Activated naive CD4-positive, alpha-beta T cell treated with anti-CD3 and anti-CD28 coated beads, Interleukin-2, amount 10 ng/mL, durations not matched to agents 7 days and 5 days (primary cell): ENCODE measurements at places on chromosomes 11 and 22.

DNA sequence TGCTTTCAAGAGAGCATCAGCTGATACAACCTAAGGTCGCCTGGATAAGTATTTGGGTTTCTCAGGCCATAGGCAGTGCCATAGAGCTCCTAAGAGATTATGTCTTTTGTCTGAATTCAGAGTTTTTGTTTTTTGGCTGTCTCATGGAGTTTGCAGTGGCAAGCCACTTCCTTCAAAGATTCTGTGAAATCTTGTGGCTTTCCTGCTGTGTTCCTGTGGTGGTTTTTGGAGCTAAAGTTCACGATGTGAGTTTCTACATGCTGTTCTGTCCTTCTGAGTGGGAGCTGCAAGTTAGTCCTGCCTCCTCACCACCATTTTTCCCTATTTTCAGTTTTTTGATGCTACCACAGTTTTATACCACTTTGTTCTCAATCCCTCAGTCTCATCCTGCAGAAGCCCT, 111.4 kb downstream of the COMMD9 start:
- DNase-seq = no peak

DNA sequence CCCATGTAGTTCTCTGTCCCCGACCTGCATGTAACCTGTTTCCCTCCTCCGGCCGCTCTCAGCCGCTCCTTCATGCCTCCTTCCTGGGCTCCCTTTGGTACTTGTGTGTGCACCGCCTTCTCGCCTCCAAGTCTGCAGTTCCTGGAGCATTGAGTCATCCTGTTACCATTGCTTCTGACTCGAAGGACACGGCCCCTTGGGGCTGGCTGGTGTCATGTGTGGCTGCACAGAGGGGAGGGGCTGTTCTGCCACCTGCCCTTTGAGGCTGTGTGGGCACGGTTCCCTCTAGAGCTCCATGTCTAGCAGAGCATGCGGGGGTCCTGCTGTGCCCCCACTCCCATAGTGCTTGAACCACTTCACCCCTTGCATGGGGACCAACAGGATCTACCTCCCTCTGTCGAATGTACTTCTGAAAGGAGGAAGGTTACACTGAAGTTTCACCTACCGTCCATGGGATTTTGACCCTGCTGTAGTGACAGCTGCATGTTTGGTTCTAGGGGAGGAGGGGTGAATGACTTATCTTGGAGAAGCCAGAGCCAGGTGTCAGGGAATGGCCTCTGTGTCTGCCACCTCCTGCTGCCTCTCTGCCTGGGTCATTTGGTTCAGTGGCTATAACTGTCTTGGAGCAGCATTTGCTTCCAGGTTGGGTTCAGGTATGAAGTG, 39.6 kb downstream of the BCR start:
- peak; percentile 70 for DNase-seq

DNA sequence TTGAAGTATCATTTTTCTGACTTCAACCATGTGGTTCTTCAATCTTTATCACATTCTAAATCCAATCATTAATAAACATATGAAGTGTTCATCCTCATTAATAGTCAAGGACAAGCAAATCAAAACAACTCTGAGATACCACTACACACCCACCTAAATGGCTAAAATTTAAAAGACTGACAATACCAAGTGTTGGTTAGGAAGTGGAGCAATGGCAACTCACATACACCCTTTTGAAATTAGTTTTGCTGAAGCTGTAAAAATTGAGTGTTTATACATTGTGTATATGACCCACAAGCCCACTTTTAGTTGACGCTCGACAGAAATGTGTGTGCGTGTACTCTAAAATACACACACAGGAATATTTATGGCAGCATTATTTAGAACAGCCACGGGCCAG, 36.7 kb upstream of the LMO2 start:
- no peak for DNase-seq

DNA sequence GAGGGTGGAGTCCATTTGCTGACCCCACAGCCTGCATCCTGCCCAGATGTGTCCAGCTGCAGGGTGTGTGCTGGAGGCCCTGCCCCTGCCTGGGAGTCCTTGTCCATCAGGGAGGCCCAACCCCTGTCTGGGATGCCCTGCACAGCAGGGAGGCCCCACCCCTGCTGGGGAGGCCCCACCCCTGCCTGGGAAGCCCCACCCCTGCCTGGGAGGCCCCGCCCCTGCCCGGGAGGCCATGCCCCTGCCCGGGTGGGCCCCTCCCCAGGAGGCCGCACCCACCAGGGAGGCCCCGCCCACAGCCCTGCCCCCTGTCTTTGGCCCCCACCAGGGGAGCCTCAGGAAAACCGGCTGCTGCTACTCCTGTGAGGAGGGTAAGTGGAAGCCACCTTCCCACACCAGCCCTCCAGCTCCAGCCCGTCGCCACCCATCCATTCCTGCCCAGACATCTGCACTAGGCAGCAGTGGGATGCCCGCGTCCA, 37.2 kb downstream of the MUC5B start:
- DNase-seq = peak; percentile 44

DNA sequence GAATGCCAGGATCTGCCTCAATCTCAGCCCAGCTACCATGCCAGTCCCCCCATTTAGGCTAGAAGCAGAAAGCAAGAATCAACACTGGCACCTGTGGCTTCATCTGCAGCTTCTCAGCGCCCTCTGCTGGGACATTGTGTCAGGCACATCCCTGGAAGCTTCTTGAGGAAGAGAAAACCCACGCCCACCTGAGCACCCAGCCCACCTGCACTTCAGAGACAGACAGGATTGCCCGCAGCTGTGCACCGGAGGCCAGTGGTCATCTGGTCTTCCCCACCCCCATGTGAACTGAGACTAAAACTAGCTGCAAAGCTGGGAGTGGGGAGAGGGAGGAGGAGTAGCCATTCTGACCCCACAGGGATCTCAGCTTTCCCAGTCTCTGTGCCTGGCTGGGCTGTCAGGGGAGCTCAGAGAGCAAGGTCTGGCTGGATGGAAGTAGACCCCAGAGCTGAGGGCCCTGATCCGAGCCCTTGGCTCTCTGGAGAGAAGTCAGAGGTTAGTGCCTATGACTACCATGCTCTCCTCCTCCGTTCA, 66.8 kb downstream of the FEZ1 start:
- DNase-seq = peak; percentile 66

DNA sequence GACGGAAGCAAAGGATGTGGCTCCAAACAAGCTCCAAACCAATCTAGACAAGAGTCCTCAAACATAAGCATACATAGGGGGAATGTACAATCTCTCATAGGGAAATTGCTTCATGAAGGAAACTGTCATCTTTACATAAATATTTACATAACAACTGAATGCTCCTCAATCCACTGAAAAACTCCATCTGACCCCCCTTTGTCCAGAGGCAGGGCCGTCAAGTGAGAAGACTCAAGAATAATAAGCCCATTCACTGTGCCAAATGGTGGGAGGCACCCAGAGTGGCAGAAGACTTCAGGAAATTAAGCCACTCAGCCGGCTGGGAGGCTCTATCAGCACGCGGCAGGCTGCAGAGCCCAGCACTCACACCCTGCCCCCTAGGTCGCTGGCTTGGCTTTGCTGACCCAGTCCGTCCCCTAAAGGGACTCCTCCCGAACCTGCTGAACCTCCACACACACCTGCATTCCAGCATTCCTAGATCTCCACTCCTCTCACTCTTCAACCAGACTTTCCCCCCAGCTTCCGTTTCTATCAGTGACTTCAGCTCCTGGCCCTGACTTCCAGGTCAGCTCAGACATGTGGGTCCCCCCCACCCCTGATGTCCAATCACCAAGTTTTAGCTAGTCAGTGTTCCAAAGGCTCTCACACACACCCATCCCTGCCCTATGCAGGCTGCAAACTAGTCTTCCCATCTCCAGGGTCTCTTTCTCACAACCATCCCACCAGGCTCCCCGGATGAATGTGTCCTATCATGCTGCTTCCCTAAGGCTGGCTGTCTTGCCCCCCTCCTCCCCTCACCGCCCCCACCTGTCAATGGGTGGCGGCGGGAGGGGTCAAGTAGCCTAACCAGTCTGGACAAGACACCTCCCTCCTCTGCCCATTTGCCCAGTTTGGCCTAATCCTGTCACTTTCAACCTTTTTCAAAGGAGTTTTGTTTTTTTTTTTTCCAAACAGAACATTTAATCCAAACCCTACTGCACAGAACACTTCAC, 11.3 kb downstream of the VPS37C start:
- DNase-seq = no peak

DNA sequence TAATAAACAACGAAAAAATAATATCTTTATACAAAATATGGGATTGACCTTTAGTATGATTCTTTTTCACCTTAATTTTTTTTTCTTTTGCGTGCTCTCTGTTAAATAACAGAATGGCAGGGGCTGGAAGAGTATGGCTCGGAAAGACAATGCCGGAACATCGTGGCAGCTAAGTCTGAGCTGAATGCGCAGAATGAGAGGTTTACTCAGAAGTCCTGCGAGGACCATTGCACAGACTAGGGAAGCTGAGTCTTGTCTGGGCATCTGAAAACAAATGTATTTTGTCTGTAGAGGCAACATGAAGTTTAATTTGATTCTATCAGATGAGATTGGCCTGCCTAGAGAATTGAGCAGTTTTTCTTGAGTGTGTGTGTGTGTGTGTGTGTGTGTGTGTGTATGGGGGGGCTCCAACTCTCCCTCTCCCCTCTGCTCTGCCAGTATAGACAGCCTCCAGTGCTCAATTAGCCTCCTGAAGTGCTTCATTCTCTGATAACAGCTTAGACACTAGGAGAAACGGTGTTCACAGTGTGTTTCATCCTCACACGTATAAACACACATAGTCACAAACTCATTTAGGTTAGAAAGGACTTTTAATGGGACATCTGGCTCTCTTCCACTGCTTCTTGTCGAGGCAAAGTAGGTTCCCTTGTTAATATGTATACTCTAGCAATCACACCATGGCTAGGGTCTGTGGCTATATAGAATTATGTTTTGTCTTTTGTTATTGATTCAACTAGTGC, 244.3 kb upstream of the SORL1-AS1 start:
- DNase-seq = no peak

DNA sequence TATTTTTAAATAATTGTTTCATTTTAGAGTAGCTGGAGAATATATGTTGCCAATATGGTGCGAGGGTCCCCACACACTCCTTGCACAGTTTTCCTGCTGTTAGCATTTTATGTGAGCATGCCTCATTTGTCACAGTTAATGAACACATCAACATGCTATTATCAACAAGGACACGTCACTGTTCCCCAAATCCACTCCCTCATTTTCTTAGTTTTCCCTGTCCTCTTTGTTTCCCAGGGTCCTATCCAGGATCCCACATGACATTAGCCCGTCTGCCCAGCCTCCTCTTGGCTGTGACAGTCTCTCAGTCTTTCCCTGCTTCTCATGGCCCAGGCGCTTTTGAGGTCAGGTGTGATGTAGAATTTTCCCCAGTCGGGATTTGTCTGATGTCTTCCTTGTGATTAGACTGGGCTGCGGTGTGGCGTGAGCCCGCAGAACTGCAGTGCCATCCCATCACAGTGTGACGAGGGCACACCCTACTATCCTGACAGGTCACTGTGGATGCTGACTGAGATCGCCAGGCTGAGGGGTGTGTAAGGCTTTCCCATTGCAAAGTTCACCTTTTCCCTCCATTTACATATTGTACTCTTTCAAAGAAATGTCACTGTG, 450.6 kb upstream of the B3GAT1 start:
- DNase-seq = no peak

GRCh38 chr11:14314127-14314526, 44.9 kb downstream of the RRAS2 start:
- DNase-seq = no peak

DNA sequence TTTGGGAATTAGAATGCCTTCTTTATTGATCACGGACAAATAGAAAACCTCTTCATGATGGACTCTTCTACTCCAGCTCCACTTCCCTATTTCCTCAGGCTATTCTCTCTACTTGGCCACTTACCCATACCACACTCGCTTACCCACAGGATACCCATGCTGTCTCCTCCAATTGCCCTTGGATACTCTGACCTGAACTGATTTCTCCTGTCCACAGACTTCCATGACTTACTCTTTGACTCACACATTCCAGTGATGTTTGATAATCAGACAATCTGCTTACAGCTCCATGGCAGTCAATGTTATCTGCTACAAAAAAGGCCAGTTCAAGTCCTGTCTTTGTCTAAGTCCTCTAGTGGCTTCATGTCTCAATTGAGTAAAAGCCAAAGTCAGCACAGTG, 292.0 kb upstream of the CTSC start:
- DNase-seq = no peak

GRCh38 chr22:32538521-32538920, 63.9 kb downstream of the FBXO7 start:
- DNase-seq = no peak

- DNase-seq = peak; percentile 70
Observed at GRCh38 chr11:94511932-94512781, at the start of gene C11orf97. Gene C11orf97, plus strand, starts transcription at chr11:94512461. Its CDS starts 68 bp downstream, at chr11:94512529.
